ENCODE measurements at places on chromosomes 12 and 14.

GRCh38 chr14:33406766-33407165 lies 468.1 kb downstream of the NPAS3 start:
- no peak for DNase-seq

- no peak for DNase-seq
Observed at GRCh38 chr12:20822925-20823324, 12.4 kb downstream of the SLCO1B3 start.

- peak; percentile 76 for DNase-seq
Observed at GRCh38 chr14:67704484-67705089, 2.9 kb downstream of the RDH12 start.

GRCh38 chr14:24145690-24146452 lies 539 bp downstream of the PSME2 start:
- DNase-seq, result no peak

GRCh38 chr14:71702786-71703185 lies 229.4 kb upstream of the RGS6 start:
- no peak for DNase-seq

- DNase-seq, result no peak
Observed at GRCh38 chr14:21735639-21736307, 62.2 kb upstream of the OR4E1 start.

GRCh38 chr12:52004042-52004648 lies 2.6 kb upstream of the TAMALIN start:
- DNase-seq, result no peak

- DNase-seq, result no peak
Observed at GRCh38 chr14:75370416-75371205, 57.2 kb upstream of the JDP2 start.

DNA sequence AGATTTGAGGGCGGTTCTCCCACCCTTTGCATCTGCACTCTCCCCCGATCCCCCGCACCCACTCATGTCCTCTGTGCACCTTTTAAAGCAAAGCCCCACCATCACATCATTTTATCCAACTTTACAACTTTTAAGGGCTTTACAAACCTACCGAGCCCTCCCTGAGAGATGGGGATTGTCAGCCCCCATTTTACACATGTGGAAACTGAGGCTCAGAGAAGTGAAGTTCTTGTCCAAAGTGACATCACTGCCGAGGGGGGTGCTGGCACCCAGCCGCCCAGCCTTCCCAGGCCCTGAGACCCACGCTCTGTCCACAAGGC lies 334.2 kb downstream of the MED13L start:
- DNase-seq, result no peak

DNA sequence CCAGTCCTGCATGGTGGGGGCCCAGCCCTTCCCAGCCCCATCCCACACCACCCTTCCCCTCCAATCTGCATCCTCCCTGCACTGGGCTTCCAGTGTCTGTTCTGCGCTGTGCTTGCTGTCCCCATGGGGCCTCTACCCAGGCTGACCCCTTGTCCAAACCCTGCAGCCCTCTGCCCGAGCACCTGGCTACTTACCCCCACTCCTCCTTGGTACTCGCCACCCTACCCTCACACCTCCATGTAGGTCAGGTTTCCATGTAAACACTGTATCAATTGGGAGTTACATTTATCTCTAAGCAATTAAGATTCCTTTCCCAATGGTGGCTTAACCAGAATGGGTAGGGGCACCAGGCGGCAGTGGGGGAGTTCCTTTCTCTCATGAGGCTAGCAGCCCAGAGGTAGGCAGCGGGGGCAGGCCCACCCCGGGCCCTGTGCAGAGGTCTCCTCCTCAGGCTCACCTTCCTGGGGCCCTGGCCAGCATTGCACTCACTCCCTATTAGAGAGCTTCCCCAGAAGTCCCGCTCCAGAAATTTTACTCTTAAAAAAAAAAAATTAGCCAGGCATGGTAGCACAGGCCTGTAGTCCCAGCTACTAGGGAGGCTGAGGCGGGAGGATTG lies 76.6 kb upstream of the CCND2 start:
- no peak for DNase-seq

DNA sequence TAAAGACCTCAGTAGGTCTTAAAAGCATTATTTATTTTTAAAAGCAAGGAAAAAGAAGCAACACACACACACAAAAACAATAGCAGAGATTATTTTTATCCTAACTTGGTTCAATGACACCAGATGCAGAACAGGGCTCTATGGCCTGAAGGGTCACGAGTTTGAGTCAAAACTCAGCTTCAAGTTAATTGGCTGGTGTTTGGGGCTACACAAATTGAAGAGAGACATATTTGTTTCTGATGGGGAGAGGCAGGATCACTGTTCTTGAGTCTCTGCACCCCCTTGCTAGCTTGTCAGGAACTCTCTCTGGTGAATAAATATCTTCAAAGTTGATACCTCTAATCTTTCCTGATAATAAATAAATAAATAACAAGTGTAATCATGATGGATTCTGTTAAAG lies 466.1 kb downstream of the PRKD1 start:
- DNase-seq, result no peak

- DNase-seq, result no peak
Observed at GRCh38 chr12:79673354-79673753, 17.4 kb downstream of the PAWR start.

DNA sequence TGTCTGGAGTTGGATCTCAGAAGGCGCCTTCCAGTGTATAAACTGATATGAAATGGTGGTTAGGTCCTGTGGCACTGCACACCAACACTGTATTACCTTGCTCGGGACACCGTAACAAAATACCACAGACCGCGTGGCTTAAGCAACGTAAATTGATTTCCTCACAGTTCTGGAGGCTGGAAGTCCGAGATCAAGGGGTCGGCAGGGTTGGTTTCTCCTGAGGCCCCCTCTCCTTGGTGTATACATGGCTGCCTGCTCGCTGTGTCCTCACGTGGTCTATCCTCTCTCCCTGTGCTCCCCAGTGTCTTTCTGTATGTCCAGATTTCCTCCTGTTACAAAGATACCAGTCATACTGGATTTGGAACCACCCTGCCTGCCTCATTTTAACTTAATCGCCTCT lies 128.4 kb downstream of the FBXL14 start:
- DNase-seq, result no peak

- DNase-seq, result peak; percentile 36
Observed at GRCh38 chr14:23300687-23301223, 1.9 kb downstream of the PPP1R3E start.

- no peak for DNase-seq
Observed at GRCh38 chr12:105317942-105318621, 12.4 kb upstream of the C12orf75 start.

GRCh38 chr14:92407410-92407809 lies 84.4 kb downstream of the SLC24A4 start:
- no peak for DNase-seq

GRCh38 chr14:68975667-68976066 lies 3.4 kb downstream of the ACTN1 start:
- DNase-seq, result no peak

GRCh38 chr14:50350975-50351374 lies 38.9 kb downstream of the DMAC2L start:
- DNase-seq, result no peak

- DNase-seq, result no peak
Observed at GRCh38 chr14:77605392-77605972, 11.0 kb downstream of the SPTLC2 start.

DNA sequence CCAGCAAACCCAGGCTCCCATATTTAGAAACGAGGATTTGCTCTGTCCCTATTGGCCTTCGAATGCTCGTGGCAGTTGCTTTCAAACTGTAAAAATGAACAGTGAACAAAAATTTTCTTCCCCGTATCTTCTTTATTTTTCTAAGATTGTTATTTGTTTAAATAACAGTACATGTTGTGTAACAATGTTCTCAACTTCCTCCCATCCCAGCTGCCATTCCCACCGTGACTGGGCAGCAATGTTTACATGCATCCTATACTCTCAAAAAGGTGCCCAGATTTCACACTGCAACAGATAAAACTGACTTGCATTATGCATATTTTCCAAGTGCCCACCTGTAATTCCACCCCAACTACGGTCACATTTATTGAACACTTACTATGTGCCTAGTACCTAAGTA lies 12.8 kb downstream of the VCPKMT start:
- DNase-seq, result no peak

- DNase-seq, result no peak
Observed at GRCh38 chr12:56216461-56216860, 5.3 kb downstream of the RNF41 start.

- DNase-seq, result no peak
Observed at GRCh38 chr14:33103489-33103888, 164.8 kb downstream of the NPAS3 start.

DNA sequence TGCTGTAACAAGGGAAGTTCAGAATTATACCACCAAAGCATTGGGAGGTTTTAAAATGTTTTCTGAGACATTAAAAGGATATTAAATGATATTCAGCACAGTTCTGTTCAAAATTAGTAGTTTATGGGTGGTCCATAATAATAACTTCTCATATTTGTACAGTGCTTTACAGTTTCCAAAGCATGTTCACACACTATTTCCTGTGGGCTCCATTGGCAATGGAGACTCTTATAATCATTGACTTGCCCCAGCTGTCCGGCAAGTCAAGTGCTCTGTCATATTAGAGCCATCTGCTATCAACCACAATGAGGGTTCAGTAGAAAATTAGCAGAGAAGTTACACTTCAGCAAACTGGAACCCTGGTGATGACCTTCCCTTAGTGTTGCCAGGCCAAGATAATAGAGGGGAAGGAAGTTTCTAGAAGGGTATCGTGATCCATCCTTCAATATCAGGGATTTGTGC lies 526.6 kb upstream of the CCDC196 start:
- no peak for DNase-seq

GRCh38 chr12:24328261-24328660 lies 378.8 kb upstream of the SOX5 start:
- no peak for DNase-seq

Data from hematopoietic multipotent progenitor cell treated with erythropoietin and hydrocortisone succinate and interleukin-3 and kit ligand, for 15 days (in vitro differentiated cells).